ENCODE measurements at places on chromosomes 1 and 21.
A peak's percentile ranks its signal among the peaks of the same experiment; 100 is the strongest.

- DNase-seq: peak; percentile 58
These were observed 33.9 kb downstream of the COQ8A start for GRCh38 chr1:226973898-226974543.

DNA sequence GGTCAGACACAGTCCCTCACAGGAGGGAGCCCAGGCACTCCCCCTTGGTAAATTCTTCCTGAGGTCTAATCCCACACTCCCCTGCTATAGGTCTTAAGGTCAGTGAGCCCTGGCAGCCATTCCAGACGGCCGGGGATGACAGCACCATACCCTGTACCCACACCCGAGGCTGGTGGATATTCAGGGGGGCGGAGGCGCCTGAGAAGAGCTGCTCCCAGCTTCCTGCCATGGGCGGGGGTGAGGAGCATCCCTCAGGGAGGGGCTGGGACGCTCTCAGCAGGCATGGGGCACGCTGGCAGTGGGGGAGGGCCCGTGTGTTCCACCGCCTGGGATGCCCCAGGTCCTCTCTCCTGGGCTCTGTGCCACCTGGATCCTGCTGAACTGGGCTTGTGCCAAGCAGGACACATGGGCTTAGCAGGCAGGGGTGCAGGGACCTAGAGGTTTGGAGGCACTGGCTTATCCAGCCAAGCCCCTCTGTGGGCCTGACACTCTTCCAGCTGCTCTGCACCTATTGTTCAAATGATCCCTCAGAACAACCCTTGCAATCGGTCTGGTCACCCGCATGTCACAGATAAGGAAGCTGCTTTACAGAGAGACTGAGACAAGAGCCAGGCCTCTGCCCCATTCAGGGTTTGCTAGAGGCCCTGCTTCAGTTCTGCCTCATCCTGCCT is 5.7 kb upstream of the ADGRB2 start:
- no peak for DNase-seq

DNA sequence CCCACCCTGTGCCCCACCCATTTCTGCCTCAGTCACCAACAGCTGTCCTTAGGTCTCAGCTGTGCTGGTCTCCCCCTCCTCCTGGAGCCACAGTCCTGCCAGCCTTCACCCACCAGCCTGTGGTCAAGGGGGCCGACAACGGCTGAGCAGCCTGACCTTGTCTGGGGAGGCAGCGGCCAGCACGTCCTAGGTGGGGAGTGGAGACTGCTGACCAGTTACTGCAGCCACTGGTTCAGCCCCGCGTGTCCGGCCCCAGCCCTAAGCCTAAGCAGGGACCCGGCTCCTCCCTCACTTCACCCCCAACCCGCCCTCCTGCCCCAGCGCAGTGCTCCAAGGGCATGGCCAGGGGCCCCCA is 79.2 kb downstream of the MORN1 start:
- no peak for DNase-seq

DNA sequence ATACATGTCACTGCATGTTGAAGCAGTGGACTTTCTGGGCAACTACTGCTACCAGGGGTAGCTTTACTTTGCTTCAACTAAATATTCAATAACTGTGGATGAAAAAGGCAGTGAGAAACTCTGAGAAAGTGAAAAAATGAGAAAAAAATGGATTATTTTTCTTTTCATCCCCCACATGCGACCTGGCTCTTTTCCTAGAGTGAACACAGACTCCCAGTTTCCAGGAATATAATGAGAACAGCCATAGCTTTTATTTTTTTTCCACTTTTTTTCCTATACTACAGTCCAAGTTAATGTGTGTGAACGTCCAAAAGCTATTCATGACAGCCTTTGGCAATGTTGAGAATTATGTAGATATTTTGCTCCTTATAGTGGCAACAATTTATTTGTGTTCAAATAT is 230.4 kb downstream of the DNM3 start:
- DNase-seq: no peak

GRCh38 chr1:243312952-243313634 is 57.3 kb downstream of the SDCCAG8 start:
- DNase-seq: no peak

GRCh38 chr1:14739082-14739832 is 140.8 kb downstream of the KAZN start:
- DNase-seq: no peak

DNA sequence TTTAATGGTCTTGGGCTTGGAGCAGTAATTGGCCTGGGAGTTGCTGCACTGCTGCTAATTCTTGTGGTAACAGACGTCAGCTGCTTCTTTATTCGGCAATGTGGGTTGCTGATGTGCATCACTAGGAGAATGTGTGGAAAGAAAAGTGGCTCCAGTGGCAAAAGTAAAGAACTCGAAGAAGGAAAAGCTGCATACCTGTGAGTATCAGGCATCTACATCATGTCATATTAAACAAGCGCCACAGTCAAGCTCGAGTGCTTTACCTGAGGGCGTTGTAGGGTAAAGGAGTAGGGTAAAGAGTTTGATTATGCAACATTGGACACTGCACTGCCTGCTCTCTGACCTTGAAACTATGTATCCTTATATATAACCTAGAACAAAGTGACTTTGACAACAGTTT is 510.6 kb downstream of the NCAM2 start:
- DNase-seq: no peak

- DNase-seq: no peak
These were observed 107.7 kb upstream of the LMO4 start for GRCh38 chr1:87220993-87221392.

DNA sequence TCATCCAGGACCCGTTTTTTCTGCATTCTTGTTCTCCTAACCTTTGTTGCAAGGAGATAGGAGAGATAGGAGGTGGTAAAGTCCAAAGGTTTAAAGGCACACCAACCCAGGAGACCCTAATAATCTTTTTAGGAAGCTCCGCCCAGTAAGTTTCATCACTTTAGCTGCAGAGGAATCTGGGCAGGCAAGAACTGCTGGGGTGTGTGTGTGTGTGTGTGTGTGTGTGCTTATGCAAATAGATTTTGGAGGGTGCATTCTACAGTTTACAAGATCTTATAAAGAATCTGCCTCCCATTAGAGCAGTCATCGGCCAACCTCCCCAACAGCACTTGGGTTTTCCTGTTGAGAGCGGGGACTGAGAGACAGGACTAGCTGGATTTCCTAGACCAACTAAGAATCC is 3.9 kb upstream of the IL10 start:
- DNase-seq: no peak
